ENCODE measurements at places on chromosomes 3 and 15.

DNA sequence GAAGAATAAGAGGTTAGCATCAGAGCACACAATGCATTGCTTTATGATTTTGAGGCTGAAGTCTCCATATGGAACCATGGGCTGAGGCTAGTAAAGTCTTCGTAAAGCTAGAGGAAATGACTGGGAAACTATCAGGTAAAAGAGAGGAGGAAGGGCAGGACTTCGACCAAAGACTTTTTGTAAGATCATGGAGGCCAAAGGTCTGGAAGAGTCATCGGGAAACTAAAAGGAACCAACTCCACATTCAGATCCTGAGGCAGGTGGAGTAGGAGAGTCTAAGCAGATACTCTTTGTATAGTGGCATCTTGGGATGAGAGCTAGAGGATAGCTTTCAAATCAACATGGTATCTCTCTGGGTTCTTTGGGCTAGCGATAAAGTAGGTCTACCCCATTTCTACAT lies 36.3 kb downstream of the SEMA6D start:
- no peak for DNase-seq

- no peak for DNase-seq
Observed at GRCh38 chr3:112372396-112372795, 39.4 kb downstream of the CD200 start.

DNA sequence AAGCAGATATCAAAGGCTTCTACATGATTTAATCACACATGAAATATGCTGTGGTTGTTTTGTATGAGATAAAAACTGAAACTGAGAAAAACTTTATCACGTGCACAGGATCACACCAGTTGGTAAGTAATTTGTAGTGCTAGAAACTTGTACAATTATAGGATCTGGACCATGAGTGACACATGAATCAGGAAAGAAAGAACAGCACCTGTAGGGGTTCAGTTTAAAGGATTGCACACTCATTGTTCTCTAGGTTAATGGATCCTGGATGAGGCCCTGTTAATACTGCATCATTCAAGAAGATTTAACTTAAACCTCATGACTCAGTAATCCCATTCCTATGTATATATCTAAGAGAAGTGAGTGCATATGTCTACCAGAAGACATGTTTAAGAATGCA lies 87.9 kb downstream of the STT3B start:
- no peak for DNase-seq

GRCh38 chr15:52348056-52348745 lies 52.6 kb upstream of the MYO5C start:
- no peak for DNase-seq

- no peak for DNase-seq
Observed at GRCh38 chr3:47016934-47017435, 37.5 kb downstream of the NBEAL2 start.

DNA sequence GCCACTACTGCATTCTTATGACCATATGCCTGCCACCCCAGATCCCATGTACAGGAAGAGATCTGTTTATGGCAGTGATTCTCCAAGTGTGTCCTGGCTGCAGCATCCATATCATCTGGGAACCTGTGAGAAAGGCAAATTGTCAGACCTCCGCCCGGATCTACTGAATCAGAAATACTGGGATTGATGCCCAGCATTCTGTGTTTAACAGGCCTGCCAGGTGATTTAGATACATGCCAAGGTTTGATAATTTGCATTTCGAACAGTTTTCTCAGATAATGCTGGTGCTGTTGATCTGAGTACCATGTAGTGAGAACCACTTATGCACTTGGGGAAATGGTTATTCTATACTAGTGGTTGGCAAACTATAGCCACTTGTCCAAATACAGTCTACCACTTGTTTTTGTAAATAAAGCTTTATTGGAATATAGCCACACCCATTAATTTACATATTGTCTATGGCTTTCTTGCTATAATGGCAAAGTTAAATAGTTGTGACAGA lies 165.4 kb downstream of the SSR3 start:
- no peak for DNase-seq

GRCh38 chr3:99933971-99934750 lies 116.5 kb downstream of the CMSS1 start:
- no peak for DNase-seq

DNA sequence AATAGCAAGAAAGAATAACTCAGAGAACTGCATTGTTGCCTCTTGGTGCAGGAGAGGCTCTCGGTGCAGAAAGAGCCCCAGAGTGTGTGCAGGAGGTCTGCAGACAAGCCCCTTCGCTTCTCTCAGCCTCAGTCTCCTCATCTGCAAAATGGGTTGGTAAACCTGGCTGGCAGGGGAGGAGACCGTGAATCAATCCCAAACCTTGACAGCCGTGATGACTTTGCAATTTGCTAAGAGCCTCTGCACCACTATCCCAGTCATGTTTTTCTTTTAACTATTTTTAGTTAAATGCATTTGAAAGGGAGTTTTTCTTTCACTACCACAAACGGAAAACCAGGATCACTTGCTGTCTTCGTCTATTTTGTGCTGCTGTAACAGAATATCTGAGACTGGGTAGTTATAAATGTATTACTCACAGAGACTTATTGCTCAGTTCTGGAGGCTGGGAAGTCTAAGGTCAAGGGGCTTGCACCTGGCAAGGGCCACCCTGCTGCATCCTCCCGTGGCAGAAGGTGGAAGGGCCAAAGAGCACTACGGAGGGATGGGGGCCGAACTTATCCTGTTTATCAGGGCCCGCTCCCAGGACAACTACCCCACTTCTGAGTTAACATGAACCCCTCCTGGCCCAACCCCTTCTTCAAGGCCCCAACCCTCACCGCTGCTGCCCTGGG lies 14.2 kb upstream of the IQSEC1 start:
- DNase-seq, result no peak

DNA sequence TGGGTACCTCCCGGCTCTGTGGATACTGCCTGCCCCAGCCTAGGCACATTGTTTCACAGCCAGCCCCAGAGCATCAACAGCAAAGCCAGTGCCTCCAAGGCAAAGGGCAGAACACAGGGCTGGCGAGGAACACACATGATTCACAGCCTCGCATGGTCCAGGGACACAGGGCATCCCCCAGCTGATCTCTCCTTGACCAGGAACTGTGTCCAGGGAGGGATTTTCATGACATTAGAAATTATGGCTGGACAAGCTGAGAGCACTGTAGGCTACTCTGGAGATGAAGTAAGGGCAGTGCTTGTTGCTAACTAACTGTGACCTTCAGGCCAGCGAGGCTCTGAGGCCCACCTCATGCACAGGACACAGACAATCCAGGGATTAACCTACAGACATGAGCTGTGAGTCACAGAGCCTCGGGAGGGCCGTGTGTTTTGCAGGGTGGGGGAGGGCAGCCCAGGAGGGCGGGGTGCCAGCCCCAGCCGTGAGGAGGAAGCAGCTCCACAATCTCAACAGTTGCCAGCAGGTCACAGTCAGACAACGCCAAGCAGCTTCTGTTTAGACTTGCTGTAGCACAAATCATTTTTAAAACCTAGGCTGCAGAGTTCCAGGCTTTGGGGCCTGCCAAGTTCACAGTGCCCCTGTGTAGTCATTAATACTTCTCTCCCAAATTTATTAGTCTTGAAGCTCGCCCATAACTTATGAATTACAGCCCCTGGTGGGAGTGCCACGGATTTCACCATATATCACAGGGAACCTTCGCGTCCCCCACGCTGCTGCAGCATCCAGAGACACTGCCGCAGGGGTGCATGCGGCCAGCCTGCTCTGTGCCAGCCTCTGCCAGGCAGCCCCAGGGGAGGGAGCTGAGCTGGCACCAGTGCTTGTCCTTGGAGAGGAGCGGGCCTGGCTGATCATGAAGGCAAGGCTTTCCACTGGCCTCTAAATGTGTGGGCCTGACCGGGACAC lies 114.7 kb downstream of the ETFA start:
- no peak for DNase-seq

- no peak for DNase-seq
Observed at GRCh38 chr3:191094057-191094845, 104.8 kb upstream of the OSTN start.

- no peak for DNase-seq
Observed at GRCh38 chr3:10495003-10495402, 10.4 kb downstream of the ATP2B2 start.

- no peak for DNase-seq
Observed at GRCh38 chr3:41569632-41570305, 370.5 kb downstream of the CTNNB1 start.

DNA sequence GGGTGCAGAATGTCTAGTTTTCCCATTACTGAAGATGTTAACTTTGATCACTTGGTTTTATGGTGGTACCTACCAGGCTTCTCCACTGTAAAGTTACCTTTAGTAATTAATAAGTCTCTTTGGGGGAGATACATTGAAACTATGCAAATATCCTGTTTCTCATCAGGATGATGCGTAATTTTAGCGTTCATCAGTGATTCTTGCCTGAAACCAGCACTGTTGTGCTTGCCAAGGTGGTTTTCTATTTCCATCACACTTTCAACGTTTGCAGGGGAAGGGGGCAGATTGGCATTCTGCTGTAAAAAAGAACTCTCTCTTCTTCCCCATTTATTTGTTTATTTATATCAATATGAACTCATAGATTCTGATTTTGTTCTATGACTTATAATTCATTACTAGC lies 61.0 kb downstream of the SSR3 start:
- DNase-seq, result no peak

DNA sequence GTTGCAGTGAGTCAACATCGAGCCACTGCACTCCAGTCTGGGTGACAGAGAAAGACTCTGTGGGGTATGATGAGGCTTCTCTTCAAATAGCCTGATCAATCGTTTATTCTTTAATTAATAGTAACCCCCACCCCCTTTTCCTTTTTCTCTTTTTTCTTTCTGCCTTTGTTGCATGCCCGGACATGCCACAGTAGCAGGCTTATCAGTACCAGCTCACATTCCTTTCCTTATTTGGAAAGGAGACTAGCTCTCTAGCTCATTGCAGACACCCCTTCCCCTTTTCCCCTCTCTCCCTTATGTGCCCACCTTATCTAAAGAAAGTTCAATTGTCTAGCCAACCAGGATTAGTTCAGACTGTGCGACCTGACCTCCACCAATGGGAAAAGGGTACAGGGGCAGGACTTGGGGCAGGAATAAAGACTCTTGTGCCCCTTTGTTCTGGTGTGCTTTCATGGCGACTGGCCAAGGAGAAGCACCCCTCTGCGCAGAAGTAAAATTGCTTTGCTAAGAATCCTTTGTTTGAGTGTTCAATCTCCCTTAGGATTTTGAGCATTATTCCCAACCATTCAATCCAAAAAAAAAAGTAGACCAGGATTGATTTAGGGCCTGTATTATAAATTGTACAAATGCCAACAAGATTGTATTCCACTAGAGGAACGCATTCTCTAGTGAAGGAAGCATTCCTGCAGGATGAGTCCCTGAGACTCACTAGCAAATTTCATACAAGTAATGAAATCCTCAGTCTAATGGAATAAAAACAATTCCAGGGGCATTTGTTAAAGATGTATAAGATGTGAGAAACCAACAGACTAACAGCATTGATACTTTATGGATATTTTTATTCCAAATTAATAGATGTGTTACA lies 95.8 kb upstream of the SNRPN start:
- DNase-seq, result peak; percentile 72

- no peak for DNase-seq
Observed at GRCh38 chr3:102454181-102454580, 19.4 kb downstream of the ZPLD1 start.

DNA sequence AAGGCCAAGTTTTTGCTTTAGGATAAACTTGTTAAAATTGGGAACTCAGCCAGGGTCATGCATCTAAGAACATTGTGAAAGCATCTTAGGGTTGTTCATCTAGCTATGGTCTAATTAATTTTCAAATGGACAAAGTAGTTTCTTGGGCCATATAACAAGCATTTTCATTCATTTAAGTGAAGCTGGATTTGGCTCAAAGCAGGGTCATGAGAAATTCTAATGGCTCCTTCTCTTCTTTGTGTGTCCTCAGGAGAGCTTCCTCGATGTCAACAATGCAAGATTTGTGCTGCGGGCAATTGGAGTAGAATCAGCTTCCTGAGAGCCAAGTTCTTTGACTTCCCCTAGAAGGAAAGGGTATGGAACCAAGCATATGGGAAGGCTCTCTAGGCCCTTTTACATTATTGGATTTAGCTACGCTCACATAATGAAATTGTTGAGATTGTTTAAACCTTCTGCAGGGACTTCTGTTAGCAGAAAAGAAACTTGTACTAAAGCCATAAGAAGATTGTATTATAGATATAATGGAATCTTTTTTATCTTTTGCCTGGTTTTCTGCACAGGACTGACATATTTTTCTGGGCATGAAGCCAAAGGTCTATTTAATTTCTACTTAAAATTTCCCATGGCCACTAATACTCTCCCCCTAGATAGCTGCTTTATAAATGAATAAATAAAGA lies 1.8 kb upstream of the SAMMSON start:
- no peak for DNase-seq
